HFFc6 (cell line): ENCODE measurements at places on chromosomes 6 and 20. TPM values are rescaled to one million over a fixed set of nuclear protein-coding genes. Genes with fewer than 3 reads are reported as not detected.

Gene AGER
- 4.1 to 7.3 TPM (median 6.5 TPM) in 3 replicates for total RNA-seq

Gene MYCT1
- 0.71 to 1.7 TPM (median 0.71 TPM) in 3 replicates for total RNA-seq

Gene DYNLRB1
- total RNA-seq: 191 to 227 TPM (median 211 TPM) in 3 replicates

Gene SOX12
- total RNA-seq: 24.7 to 25.7 TPM (median 24.9 TPM) in 3 replicates

Gene SRSF12
- total RNA-seq: not detected in 3 replicates

Gene SPATA2
- total RNA-seq: 6.7 to 7.9 TPM (median 7.1 TPM) in 3 replicates

Gene PLTP
- 8.3 to 10.9 TPM (median 8.5 TPM) in 3 replicates for total RNA-seq

Gene COMMD7
- 46.1 to 58.4 TPM (median 49.4 TPM) in 3 replicates for total RNA-seq

Gene PLCB1
- total RNA-seq: 18.1 and 22.4 TPM in 2 replicates

Gene RIPOR2
- 10.1 to 18.1 TPM (median 11.6 TPM) in 3 replicates for total RNA-seq

Gene CALHM5
- 1.8 to 4.9 TPM (median 2.1 TPM) in 3 replicates for total RNA-seq

Gene SMPD2
- total RNA-seq: 5.2 to 5.7 TPM (median 5.6 TPM) in 3 replicates

DNA sequence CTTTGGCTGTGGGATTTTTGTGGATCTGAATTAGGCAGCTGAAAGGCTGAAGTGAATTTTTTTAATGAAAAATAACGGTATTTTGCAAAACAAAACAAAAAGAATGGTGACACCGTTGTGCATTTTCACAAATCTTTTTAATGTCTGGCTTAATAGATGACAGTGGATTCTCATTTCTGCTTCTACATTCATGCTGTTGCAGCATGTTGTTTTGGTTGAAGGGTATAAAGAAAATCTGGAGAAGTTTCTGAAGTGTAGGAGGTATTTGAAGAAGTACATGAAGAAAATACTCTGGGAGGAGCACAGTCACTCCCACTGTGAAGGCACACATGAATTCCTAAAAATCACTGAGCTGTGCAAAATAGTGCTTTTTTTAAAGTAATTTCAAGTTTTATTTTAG, 3.1 kb upstream of the MAP3K5 start:
- no peak for DNase-seq

GRCh38 chr20:49446808-49447207, 35.7 kb downstream of the KCNB1 start:
- peak; percentile 4 for DNase-seq

DNA sequence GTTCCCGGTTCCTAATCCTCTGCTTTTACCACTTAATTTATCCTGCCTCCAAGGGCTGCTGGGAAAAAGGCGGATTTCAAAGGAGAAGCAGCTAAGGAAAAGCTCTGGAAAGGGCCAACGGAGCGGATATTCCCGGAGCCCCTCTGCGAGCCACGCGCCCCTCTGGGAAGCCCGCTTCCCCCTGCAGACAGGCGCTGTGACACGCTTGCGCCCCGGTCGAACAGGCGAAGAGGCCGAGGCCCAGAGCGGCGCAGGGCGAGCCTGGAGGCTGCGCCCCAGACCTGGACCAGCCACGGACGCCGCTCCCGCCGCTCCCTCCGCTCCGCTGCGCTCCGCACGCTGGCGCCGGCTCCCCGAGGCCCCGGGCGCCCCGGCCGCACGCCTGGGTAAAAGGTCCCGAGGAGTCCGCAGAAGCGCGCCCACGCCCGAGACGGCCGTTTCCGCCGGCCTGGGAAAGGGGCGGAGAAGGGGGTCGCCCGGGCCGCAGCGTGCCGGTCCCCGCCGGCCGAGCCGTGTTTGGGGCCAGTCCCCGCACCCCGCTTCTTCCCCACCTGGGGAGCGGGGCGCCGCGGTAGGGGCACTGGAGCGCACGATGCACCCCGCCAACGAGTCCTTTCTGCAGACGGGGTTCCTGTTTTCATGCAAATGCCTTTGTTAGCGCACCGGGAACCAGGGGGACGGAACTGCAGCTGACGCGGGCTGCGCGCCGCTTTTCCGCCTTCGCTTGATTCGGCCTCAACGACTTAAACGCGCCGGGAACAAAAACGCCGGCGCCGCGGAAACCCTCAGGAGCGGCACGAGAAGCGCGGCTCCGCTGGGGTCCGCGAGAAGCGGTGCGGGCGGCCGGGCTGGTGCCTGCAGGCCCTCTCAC, 91.9 kb upstream of the SIRPA start:
- DNase-seq: peak; percentile 35

GRCh38 chr6:146962329-146962728, 241.9 kb upstream of the STXBP5 start:
- DNase-seq: no peak

DNA sequence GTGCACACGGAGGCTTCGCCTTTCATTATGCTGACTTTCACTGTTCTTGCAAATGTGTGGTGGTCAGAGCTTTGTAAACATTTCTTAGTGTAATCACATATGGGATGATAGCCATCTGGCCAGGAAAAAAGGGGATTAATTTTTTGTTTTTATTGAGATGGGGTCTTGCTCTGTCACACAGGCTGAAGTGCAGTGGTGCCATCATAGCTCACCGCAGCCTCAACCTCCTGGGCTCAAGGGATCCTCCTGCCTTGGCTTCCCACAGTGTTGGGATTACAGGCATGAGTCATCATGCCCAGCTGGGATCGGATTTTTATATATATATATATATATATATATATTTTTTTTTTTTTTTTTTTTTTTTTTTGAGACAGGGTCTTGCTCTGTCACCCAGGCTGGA, 11.0 kb upstream of the TIAM2 start:
- DNase-seq: no peak

- peak; percentile 92 for DNase-seq
Observed at GRCh38 chr6:54282186-54282585, 26.1 kb upstream of the TINAG start.

- no peak for DNase-seq
Observed at GRCh38 chr20:63911176-63911575, 16.2 kb downstream of the DNAJC5 start.

DNA sequence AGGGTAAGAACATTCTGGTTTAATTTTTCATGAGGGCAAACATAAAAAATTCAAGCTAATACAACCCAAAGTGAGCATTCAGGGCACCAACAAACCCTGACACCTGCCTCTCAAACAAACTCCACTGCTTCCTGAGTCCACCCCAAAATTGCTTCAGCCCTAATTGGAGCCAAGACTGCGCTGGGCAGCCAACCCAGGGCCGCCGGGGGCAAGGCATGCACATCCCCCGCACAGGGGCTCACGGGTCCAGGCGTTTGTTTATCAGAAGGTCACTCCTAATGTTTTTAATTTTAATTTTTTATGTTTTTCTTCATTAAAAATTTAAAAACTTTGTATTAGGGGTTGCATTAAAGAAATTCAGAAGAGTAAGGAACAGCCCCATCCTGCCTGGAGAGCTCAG, 459.1 kb upstream of the CDH4 start:
- no peak for DNase-seq

GRCh38 chr6:21354805-21355238, 238.7 kb upstream of the SOX4 start:
- no peak for DNase-seq

GRCh38 chr20:25453035-25453810, 45.8 kb downstream of the GINS1 start:
- no peak for DNase-seq

DNA sequence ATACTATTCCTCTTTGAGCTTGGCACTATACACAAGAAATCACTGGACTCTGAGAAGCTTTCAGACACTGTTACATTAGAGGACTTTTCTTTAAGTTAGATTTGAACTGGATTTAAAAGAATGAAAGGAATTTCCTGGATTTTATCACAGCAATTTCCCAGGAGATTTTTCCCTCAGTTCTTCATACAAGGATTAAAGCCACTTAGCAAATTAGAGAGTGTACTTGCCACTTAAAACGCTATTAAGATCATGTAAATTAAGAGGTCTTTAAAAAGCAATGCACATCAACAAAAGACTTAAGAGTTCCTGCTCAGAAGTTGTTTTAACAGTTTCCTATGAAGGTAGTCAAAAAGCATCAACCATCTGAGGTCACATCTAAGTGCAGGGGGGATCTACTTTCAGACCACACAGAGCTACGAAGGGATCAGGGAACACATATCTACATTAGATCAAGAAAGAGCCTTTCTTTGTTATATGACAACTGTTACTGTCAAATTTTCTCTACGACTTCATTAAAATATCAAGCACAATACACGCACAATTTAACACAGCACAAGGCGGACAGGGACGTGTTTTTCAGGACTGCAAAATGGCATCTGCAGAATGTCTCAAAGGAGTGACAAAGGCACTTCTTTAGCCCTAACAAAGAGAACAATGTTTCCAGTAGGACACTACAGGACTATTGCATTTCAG, 65.8 kb downstream of the EPB41L2 start:
- no peak for DNase-seq

DNA sequence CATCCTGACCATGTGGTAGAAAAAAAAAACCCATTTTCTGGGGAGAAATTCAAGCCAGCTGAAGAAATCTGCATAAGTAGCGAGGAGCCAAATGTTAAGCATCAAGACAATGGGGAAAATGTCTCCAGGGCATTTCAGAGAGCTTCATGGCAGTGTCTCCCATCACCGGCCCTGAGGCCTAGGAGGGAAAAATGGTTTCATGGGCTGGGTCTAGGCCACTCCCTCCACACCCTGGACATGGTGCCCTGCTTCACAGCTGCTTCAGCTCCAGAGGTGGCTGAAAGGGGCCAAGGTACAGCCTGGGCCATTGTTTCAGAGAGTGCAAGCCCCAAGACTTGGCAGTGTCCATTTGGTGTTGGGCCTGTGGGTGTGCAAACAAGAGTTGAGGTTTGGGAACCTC, 34.4 kb upstream of the B3GAT2 start:
- DNase-seq: no peak

DNA sequence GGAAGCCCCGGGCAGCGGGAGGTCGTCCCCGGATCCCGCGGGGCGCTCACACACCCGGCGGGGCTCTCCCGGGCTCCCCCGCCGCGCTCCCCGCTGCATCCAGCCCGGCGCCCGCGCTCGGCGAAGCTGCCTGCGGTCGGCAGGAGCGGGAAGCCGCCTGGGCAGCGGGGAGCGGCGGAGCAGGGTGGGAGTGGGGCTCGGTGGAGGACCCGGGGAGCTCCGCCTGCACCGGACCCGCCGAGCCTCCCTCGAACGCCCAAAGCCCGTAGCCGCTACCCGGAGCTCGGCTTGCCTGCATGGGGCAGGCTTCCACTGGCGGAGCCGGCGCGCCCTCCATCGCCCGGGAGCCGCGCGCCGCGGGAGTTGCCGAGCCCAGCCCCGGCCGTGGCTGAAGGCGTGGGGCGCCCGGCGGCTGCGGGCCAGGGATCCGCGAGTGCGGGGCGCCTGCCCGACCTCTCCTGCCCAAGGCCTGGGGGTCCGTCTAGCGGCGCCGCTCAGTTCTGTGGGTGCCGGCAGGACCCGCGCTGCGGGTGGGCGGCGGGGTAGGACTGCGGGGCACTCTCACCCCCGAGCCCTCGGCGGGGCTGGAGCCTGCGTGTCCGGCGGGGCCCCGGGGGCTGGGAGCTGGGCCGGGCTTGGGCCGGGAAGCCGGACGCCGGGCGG, 671 bp downstream of the CDH4 start:
- no peak for DNase-seq

GRCh38 chr6:90581146-90581545, 5.7 kb downstream of the MAP3K7 start:
- DNase-seq: no peak

DNA sequence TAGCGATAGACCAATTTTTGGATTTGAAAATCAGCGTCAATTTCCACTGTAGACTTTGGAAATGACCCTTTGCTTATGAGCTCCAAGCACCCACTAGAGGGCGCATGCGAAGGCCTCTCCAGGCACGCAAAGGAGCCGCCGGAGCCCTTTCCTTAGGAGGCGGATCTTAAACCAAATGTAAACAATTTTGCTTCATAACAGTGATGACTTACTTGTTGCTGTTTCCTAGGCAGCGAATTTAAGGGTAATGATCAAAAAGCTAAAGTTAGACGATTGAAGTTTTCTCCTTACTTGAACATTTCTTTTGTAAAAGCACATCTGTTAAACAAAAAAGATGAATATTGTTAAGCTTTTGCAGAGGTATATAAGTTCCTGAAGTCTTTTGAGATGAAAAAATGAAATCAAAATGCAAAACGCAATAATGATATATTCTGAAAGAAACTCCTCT, 29.2 kb upstream of the EXOC2 start:
- peak; percentile 84 for DNase-seq

DNA sequence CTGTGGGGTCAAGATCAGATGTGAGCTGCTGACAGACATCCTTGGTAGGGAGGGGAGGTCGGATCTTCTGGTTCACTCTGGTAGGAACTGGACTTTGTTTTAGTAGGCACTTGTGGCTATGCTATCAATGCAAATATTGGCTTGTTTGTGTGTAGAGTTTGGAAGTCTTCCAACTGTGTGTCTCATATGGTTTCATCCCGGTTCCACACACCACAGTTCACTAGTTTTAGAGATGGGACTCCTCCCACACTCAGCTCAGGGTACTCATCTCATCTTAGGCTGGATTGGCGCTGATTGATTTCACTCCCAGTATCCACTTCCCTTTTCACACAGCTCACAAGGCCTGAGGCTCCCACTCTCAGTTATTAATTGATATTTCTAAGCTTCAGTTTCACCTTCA, 161.3 kb downstream of the THBS2 start:
- no peak for DNase-seq

GRCh38 chr6:115945306-115945705, 115.4 kb downstream of the FRK start:
- no peak for DNase-seq

DNA sequence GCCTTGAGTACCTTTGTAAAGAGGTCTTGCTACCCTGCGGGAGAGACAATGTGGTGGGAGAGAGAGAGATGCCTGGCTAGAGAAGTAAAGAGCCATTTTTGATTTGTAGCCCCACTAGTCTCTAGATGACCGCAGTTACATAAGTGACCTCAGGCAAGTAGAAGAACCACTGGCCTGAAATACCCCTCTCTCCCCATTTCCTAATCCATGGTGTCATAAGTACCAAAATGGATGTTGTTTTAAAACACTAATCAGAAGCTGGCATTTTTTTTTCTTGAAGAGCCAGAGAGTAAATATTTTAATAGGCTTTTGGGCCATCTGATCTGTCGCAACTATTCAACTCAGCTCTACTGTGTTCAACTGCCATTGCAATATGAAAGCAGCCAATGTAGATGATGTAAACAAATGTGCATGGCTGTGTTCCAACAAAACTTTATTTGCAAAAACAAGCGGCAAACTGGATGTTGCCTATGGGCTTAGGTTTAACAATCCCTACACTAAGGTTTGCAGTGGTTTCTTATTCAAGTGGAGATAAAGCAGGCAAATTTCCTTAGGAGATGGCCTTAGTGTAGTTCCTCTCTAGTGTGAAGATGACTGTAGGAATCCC, 36.5 kb downstream of the RARS2 start:
- no peak for DNase-seq

- peak; percentile 58 for DNase-seq
Observed at GRCh38 chr6:153117986-153118879, 12.8 kb downstream of the RGS17 start.

DNA sequence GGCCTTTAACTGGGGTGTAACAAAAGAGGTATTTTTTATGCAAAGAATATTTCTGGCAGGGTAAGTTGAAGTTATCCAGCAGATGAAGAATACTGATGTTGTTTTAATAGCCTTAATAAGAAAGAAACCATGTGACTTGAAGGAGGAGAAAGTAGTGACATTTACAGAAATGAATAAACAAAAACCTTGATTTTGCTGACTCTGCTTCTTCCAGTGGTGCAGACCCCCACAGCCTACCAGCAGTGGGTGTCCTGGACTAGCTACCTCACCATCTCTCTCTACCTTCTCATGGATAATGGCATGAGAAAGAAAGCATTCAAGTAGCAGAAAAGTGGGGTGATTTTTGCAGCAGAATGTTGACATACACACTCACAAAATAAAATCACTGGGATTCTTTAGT, 162.6 kb upstream of the RNF217 start:
- DNase-seq: no peak

- DNase-seq: no peak
Observed at GRCh38 chr6:131258816-131259476, 123.7 kb downstream of the AKAP7 start.

- DNase-seq: no peak
Observed at GRCh38 chr6:111789598-111789997, 83.7 kb downstream of the FYN start.
